ENCODE measurements at places on chromosomes 5 and 9.

DNA sequence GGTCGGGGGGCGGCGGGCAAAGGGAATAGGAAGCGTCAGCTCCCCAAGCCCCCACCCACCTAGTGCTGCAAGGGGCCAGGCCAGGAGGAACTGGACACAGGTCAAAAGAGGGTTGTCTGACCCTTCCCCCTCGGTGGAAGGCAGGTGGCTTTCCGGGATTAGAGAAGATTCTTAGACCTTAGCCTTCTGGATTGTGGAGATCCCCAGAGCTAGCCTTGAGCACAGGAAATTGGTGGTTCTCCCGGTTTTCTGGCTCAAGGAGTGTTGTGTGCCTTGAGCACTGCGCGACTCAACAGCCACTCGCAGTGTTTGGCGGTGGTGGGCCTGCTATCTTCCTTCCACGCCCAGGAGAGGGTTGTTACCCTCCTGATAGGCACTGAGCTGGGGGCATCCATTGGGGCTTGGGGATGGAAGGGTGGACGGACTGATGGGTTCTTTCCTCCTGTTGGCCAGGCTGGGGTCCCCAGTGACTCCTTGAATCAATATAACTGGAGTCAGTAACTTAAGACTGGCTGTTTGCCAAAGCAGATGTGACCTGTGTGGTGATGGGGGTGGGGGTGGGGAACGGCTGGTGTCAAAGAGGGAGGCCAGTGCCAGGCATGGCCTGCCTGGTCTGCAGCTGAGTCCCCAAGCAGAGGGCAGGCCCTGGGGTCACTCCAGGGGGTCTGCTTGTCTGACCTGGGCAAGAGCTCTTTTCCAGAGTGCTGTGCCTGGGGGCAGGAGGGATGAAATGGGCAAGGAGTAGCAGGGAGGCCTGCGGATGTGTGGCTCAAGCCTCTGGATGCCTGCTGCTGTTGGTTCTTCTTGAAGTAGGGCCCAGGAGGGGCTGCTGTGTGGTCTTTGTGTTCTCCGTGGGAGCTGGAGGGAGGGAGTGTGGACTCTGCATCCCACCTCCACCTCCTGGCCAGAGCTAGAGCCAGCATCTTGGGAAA lies 2.1 kb downstream of the FGF18 start:
- DNase-seq, result no peak

GRCh38 chr9:35706951-35707350 lies 17.2 kb upstream of the TPM2 start:
- no peak for DNase-seq

- DNase-seq, result no peak
Measured at GRCh38 chr9:131977109-131977838, 102.4 kb downstream of the MED27 start.

DNA sequence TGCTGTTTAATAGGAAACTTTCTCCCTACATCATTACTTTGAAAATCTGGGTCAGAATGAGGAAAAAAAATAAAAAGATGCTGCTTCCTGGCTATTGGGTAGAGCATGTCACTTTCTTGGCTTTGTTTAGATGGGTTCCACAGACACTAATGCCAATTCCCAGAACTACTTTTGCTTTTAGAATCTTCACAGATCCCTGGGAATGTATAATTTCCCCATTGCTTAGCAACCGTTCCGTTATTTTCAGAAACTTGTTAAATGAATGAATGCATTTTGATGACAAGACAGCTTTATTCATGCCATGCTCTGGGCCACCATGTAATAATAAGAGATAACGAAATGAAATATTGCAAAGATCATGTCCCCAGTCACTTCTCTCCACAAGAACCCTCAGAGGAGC lies 126.5 kb upstream of the TRPC7 start:
- no peak for DNase-seq

GRCh38 chr5:51043745-51044144 lies 339.5 kb upstream of the ISL1 start:
- no peak for DNase-seq

GRCh38 chr9:116953271-116953670 lies 266.2 kb downstream of the TRIM32 start:
- peak; percentile 70 for DNase-seq

GRCh38 chr9:95073042-95073607 lies 244.4 kb downstream of the FANCC start:
- DNase-seq, result no peak

- no peak for DNase-seq
Measured at GRCh38 chr5:135594416-135594960, 15.7 kb upstream of the CXCL14 start.

DNA sequence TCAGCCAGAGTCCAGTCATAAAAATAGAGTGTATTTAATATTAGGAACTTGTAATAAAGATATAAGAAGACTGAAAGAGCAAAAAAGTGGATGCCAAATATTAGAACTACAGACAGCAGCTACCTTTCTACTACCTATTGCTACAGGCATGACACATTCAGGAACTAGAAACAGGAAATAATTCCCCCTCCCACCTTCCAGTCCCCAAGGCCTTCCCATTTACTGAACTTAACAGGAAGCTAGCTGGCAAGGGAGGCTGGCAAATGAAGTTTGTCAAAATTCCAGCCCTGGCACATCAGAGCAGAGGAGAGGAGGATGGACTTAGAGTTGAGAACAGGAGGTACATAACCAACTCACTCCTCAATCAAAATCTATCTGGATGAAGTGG lies 50.2 kb upstream of the RIC1 start:
- DNase-seq, result no peak

DNA sequence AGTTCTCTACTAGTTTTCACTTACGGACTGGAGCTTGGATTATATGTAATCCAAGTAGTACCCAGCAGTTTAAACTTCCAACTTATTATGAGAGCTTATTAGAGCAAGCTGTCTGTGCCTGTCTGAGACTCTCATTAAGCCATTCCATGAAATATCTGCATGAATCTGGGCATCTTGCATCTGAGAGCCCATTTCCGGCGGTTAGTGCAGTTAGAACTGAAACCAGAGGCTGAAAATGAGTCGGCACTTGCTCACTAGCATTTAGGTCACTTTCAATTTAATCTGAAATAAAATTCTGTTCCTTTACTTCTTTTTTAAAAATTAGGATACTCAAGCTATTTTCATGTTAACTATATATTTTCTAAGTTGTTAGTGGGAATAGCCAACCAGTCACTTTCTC lies 102.2 kb downstream of the MEGF10 start:
- no peak for DNase-seq

DNA sequence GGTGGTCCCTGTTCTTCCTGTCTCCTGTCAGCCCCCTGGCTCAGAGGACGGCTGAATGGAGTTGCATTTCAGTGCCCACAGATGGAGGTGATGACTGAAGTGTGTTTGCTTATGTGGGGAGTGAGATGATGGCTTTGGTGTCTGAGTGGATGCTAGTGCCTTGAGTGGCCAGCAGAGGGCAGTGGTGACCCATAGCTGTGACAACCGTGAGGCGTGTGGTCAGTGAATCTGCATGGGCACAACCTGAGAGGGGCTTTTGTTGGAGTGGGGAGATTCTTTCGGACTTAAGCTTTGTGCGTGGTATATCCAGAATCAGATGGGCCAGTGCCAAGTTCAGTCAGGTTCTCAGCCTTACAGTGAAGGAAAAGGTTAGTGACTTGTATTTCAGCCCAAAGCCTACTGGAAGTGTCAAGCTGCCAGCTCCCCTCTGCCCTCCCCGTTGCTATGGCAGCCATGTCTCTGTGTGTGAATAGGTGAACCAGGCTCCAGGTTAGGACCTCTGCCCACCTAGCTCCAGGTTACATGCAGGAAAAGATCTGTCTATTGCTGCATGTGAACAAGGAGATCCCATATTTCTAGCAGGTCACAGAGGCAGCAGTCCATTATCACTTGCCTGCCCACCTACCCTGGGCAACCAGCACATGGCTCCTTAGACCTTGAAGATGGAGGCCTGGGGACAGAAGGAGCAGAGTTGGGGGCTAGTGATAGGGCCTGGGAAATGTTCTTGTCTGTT lies 14.7 kb upstream of the CXXC5 start:
- peak; percentile 62 for DNase-seq

DNA sequence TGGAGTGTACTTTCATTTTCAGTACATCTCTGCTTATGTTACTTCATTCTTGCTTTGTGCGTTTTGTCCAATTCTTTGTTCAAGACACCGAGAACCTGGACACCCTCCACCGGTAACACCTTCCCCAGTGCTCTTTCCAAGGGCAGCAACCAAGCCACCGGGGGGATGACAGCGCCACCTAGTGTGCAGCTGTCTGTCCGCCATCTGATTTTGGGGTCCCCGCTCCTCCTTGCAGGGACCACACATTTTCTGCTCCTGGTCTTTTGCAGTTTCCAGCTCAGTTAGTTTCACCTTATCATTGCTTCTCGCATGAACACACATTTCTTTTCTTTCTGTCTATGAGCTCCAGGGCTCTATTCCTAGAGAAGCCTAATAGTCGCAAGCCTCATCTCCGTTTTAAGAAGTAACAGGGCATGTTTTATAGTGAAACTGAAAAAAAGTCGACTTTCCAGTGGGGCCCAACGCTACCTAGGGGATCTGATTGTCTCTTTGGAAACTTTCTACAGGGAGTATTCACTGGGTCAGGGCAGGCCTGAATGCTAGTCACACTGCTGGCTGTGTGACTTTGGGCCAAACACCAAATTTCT lies 152.1 kb downstream of the FSTL4 start:
- DNase-seq, result no peak

- no peak for DNase-seq
Measured at GRCh38 chr5:89396278-89396954, 513.4 kb upstream of the MEF2C start.

GRCh38 chr5:176454724-176455394 lies 6.7 kb downstream of the FAF2 start:
- no peak for DNase-seq

- DNase-seq, result no peak
Measured at GRCh38 chr5:33311893-33312292, 128.9 kb upstream of the TARS1 start.

DNA sequence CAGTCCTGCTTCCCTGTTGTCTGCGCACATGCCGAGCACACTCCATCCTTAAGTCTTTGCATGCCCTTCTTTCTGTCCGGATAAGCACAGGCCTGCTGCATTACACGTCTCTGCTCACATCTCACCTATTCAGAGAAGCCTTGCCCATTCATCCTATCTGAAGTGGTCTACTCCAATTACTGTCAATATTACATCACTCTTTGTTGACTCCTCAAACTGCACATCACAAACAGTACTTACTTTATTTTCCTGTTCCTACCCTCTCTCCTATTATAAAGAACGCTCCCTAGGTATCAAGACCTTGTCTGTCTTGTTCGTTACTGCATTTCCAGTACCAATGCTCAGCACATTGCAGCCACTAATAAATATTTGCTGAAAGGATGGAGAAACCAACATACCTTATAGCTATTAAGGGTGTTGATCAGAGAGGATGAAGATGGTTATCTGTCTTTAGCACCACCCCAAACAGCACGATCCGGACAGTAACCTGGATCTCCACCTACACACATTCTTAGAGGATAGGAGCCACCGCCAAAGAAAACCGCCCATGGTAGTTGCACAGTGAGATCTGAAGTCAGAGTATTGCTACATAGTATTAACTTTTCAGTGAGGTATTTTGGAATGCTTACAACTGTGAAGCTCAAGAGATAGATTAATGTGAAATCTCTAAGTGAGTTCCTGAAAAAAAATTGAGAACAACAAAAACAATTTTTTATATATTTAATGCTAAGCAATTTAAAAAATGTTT lies 1.6 kb upstream of the PRRC1 start:
- no peak for DNase-seq

- DNase-seq, result no peak
Measured at GRCh38 chr5:150140830-150141229, 14.8 kb downstream of the PDGFRB start.

DNA sequence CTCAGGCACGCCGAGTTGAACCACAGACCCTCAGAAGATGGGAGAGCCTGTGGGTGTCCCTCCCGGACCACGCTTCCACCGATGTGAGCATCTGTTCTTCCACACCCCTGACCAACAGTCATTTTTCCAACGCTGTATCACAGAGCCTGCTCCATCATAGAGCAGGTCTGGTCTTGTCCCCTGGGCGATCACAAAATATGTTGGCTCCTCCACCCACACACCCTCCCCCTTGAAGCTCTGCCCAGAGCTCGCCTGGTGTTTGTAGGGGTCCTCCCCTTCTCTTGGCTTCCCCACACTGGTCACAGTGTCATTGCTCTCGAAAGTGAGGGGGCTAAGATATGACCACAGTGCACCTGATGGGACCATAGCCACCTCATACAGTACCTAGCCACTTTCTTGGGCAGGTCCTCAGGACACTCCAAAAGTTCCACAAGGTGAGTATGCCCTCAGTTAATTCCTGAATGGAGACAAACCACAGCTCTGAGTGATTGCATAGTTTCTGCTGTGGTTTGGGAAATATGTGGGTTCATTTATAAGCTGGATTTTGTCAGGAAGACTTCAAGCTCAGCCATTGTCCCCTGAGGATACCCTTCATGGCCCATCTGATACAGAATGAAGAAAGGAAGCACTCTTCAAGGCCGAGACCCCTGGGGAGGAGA lies 3.5 kb upstream of the ZNF618 start:
- DNase-seq, result no peak

GRCh38 chr9:121743441-121744001 lies 92.1 kb downstream of the DAB2IP start:
- peak; percentile 85 for DNase-seq

DNA sequence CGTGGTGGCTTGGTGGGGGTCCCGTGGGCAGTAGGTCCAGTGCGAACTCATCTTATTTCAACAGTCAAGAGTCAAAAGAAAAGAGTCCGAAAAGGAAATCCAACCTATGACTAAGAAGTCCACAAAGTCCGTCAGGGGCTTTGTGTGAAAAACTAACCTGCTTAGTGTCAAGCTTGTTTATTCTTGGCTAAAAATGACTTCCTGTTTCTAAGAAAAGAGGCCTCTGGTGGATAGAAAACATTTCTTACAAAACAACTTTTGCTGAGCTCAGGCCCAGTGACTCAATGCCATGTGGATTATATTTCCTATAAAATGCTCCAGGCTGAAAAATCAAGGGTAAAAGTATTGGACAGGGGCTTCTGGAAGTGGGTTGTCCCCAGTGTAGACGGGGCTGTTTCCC lies 105.9 kb downstream of the GADD45G start:
- no peak for DNase-seq

DNA sequence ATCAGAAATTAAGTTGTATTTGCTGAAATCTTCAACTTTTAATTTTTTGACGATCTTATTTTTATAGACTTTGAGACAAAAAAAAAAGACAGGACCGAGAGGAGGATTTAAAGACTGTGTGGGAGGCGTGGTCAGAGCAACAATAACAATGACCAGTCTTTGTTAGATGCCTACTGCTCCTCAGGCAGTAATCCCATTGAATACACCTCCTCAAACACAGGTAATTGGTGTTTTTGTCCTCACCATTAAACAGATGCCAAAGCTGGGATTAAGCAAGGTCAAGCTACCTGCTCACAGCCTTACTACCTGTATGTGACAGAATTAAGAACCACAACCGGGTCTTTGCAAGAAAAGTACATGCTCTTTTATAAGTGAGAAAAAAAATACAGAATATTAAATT lies 233.3 kb upstream of the GRAMD2B start:
- no peak for DNase-seq

GRCh38 chr5:179411161-179411841 lies 66.0 kb upstream of the ADAMTS2 start:
- no peak for DNase-seq

Measured in cerebellar nuclear complex (tissue), 1 donor.